Activated CD4-positive, alpha-beta T cell treated with anti-CD3 and anti-CD28 coated beads, Interleukin-2, amount 50 U/mL, for 24 hours (primary cell): ENCODE measurements at places on chromosomes 2 and 18.

DNA sequence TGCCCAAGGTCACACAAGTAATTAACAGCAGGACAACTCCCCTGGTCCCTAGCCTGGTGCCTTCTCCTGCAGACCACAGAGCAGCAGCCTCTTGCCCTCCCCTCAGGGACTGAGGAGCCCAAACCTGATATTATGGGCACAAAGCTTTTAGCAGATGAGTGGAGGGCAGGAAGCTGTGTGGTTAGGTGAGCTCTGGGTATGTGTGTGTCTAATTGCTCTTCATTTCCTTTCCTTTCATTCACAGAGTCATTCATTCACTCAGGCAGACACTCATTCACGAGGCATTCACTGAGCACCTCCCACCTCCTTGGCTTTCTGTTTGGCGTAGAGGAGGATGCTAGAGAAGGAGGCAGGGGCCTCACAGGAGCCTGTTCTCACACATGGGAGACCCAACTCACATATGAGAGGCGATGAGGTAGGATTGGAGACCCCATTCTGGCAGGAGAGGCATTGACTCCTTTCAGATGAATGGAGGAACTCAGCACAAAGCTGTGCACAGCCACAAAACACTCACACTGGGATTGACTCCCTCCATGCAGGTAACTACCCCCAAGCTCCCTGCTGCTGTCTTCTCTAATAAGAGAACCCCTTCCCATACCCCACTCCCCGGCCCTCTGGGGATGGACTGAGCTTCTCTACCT, 306.8 kb upstream of the SKOR2 start:
- DNase-seq = no peak

GRCh38 chr2:241492174-241492565, 16.2 kb downstream of the STK25 start:
- no peak for DNase-seq

DNA sequence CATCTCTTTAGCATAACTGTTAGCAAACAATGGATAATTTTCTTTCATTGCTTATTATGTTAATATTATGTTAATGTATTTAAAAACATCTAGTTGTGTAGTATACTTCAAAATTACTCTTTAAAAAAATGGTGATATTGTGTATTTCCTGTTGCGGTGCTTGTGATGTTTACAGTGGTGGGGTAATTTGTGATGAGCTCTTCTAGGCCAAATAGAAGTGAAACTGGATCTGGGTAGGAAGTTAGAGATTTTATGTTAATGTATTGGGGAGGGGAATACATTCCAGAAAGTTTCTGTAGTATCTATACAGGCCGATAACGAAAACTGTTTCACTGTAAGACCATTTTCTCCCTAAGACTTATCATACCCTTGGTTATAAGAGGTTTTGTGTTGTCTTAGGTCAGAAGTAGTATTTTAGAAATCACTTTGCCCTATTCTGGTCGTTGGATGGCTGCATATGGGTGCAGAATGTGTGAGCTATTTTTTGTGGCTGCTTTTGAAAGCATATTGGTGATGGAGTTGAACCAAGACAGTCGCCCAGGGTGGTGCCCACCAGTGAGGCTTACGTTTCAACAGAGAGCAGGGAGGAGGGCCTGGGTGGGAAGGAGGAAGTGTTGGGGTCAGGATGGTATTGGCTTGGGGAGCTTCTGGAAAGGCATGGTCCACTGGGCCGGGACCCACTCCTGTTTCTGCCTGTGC, 5.8 kb downstream of the TSHZ1 start:
- DNase-seq = no peak

DNA sequence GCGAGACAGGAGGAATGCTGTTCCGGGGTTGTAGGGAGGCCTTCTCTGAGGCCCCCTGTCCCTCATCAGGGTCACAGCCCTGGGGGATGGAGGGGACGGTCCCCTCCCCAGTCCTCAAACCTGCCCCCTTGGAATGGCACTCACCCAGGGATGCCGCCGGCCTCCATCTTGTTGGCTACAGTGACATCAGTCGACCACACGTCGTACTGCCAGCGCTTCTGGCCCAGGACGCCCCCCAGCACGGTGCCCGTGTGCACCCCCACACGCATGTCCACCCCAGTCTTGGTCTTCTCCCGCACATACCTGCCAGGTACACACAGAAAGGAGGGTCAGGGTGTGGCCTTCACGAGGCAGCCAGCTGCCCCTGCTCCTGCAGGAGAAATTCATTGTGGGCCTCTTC, 46.5 kb downstream of the CENPO start:
- no peak for DNase-seq

GRCh38 chr2:68284896-68285295, 32.6 kb upstream of the PPP3R1 start:
- DNase-seq = no peak

DNA sequence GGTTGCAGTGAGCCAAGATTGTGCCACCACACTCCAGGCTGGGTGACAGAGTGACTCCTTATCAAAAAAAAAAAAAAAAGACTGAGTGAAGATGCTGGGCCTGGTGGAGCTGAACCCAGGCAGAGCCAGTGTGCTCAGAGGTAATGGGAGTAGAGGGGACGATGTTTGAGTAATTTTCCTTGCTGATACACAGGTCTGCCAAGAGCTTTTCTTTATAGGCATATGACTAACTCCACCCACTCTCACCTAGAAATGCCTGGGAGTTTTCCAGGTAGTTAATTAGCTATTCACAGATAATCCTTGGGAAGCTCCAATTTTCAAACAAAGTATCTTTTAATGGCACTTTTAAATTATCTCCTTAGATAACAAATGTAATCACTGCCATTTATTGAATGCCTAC, 33.4 kb upstream of the ACSL3 start:
- no peak for DNase-seq

DNA sequence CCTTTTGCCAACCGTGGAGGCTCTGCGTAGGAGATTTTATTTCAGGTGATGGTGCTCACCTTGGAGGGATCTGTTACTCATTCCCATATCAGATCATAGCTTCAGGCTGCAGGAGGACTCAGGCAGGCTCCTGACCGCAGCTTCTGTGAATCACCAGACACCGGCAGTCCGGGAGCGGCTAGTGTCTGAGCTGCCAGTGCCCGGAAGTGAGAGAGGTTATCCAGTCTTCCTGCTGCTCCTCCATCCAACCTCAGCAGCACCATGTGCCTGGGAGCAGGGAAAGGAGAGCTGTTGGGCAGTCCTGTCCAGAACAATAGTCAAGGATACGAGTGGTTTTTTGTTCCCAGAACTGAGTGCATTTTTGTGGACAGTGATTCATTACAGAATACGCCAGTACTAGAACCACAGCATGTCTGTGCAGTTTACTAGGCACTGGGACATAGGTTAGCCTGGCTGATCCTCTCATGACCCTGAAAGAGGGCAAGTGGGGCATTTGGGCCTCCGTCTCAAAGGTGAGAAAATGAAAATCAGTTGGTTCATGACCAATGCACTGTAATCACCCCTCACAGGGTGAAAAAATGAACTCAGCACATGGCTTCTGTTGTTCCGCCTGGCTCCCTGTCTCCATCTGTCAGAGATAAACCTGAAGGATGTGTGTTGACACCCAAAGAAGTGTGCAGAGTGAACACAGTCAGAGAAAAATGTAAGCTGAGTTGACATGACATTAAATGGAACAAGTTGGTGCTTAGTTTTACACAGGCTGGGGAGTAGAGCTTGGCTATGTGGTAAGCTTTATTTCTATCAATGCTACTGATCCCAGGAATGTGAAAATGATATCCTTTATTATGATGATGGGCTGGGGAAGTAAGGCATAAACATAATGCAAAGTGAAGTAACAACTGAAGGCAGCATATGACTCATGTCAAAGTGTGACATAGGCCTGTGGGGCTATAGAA, 12.2 kb downstream of the FHOD3 start:
- DNase-seq = no peak

- no peak for DNase-seq
Observed at GRCh38 chr2:146917431-146918042, 927.3 kb upstream of the ACVR2A start.

GRCh38 chr2:11100130-11100529, 55.1 kb upstream of the SLC66A3 start:
- no peak for DNase-seq

DNA sequence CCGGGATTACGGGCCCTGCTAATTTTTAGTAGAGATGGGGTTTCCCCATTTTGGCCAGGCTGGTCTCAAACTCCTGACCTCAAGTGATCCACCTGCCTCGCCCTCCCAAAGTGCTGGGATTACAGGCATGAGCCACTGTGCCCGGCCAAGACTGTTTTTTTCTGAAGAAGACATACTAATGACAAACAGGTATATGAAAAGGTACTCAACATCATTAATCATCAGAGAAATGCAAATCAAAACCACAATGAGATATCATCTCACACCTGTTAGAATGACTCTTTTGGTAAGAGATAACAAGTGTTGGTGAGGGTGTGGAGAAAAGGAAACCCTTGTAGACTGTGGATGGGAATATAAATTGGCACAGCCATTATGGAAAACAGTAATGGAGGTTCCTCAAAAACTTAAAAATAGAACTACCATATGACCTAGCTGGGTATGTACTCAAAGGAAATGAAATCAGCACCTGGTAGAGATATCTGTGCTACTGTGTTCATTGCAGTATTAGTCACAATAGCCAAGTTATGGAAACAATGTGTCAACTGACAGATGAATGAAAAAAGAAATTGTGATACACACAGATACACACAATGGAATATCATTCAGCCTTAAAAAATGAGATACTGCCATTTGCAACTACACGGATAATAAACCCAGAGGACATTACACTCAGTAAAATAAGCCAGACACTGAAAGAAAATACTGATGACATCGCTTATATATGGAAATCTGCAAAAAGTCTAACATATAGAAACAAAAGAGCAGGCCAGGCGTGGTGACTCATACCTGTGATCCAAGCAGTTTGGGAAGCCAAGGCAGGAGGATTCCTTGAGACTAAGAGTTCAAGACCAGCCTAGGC, 20.8 kb downstream of the SOS1 start:
- peak; percentile 17 for DNase-seq

GRCh38 chr18:67232991-67233390, 283.5 kb downstream of the DSEL start:
- no peak for DNase-seq

- no peak for DNase-seq
Observed at GRCh38 chr2:138794724-138795123, 14.5 kb upstream of the NXPH2 start.

GRCh38 chr18:54032412-54032811, 192.1 kb downstream of the MBD2 start:
- no peak for DNase-seq

- DNase-seq = no peak
Observed at GRCh38 chr2:218618102-218618860, 10.6 kb downstream of the PLCD4 start.
